CD4-positive, alpha-beta T cell treated with Interleukin-21 for 1 hour (primary cell): ENCODE measurements at places on chromosomes 4 and X.

GRCh38 chr4:143358923-143359643, 22.4 kb downstream of the GAB1 start:
- DNase-seq, result peak; percentile 33

- no peak for DNase-seq
Observed at GRCh38 chrX:23731951-23732350, 11.1 kb downstream of the ACOT9 start.

DNA sequence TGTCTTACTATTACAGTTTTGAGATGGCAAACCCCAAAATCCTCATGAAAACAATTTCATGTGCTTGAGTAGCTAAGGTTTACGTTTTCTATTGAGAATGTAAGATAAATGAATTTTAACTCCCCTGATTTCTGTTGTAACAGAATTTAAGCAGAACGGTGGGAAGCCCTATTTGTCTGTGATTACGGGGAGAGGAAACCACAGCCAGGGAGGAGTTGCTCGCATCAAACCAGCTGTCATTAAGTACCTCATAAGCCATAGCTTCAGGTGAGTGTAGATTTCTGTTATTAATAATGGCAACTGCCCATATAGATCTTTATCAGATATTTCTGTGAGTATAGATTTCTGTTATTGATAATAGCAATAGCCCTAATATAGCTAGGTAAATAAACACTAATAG, 44.2 kb upstream of the RHOH start:
- peak; percentile 55 for DNase-seq

DNA sequence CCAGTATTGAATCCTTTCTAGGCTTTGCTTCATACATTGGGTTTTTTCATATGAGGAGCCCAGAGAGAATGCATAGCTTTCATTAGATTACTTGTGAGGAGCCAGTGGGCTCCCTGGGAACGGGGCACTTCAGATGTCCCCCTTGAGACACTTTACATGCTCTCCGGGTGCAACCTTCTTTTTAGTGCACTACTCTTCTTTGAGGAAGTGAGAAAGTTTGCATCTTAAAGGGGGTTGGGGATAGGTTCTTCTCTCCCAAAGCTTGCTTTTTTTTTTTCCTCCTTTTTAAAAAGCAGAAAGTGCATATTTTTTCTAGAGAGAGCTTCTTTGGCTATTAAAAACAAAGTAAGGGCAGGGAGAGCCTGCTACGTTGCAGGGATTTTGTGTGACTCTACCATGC, 4.3 kb downstream of the HADH start:
- DNase-seq, result no peak

DNA sequence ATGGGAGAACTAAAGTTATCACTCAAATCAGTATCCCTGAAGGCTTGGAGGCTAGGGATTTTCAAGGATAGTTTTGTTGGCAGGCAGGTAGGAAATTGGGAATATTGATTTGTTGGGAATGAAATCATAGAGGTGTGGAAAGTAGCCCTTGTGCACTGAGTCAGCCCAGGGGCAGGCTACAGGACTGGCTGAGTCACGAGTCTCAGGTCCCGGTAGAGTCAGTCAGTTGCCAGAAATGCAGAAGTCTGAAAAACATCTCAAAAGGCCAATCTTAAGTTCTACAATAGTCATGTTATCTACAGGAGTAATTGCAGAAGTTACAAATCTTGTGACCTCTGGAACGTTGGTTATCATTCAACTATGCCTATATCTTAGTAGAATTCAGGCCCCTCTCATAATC, 153.1 kb downstream of the GC start:
- no peak for DNase-seq
